ENCODE measurements at places on chromosomes 12 and 14.
A peak's percentile ranks its signal among the peaks of the same experiment; 100 is the strongest.

- no peak for DNase-seq
These were observed 88.4 kb downstream of the TMCC3 start for GRCh38 chr12:94561943-94562411.

- no peak for DNase-seq
These were observed 337.6 kb upstream of the CLEC14A start for GRCh38 chr14:38593476-38593875.

DNA sequence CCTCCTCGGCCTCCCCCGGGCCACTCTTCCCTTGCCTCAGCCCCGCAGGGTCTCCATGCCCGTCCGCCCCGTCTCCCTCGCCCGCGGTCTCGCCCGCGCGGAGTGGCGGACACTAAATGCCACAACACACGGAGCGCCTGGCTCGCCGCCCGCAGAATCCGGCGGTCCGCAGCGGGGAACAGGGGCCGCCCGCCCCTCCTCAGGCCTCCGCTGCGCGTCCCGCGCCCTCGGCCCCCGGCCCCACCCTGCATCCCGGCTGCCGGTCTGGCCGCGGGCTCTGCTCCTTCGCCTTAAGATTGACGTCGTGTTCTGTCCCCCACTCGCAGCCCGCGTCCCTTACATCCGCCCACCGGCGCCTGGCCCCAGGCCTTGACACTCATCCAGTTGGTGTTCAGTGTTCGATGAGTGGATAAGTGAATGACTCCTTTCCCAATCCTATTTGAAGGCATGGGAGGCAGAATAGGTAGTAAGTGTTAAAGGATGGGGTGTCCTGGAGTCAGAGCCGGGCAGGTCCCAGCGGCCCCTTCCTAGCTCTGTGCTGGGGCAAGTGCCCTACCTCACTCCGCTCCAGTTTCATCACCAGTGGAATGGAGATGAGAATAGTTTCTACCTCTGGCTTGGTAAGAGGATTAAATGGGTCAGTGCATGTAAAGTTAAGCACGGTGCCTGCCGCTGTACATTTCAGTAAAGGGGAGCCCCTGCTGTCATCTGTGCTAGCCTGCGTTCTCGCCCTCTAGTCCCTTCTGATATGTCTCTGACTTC lies 622 bp downstream of the TECPR2 start:
- DNase-seq, result peak; percentile 7

DNA sequence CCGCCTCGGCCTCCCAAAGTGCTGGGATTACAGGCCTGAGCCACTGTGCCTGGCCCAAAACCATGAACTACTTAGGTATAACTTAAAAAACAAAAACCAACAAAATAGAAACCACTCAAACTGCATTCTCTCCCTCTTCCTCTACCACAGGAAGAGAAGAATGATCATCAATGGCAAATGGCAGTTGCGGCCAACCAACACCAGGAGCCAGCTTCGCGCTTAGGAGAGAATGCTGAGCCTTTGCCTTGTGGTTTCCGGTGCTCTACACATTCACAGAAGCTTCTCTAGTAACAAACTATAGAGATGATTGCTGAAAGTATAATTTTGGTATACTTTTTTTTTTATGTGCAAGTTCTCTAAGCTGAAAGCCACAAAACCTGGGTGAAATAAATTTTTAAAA lies 17.1 kb downstream of the CATSPERB start:
- DNase-seq, result peak; percentile 29

DNA sequence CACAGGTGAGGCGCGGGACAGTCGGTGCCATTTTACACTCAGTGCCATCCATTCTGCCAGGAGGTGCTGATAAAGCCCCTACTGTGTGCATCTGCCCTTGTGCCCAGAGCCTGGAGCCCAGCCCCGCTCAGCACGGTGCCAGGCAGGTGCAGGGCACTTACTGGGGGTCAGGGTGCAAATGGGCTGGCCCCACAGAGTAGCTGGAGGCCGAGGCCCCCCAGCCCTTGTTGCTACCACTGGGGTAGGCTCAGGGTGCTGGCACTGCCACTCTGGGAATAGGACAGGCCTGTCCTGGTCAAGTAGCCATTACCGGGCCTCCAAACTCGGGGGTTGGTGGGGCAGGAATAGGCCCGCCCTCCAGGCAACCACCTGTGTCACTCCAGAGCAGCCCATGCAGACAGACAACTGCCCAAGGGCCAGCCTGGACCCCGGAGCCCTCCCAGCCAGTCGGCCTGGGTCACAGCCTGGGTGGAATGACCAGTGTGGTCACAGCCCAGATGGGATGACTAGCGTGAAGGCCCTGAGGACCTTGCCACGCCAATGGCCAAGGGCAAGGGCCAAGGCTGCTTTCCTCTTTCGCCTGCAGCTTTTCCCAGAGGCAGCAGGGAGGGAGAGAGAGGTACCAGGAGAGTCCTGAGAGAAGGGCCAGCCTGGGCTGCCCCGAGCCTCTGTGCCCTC lies 3.0 kb downstream of the INF2 start:
- no peak for DNase-seq

DNA sequence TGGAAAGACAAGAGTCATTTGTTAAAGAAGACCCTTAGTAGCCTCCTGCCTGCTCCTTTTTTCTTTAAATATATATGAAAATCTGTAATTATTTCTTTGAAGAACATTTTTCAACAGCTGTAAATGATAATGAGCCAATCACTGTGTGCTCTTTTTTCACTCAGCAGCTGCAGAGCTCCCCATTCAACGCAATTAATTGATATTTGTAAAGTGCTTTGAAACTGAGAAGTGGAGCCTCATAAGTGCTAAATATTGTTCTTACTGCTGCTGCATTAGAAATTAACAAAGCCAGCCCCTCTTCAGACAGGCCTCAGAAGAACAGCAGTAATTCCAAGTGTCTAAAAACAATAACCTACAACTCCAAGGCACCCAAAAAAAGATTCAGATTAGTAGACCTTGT lies 224.3 kb downstream of the GXYLT1 start:
- DNase-seq, result no peak

GRCh38 chr12:107435072-107435471 lies 250.5 kb upstream of the PWP1 start:
- DNase-seq, result no peak

- DNase-seq, result no peak
These were observed 63.6 kb downstream of the CHGA start for GRCh38 chr14:92986254-92987147.

DNA sequence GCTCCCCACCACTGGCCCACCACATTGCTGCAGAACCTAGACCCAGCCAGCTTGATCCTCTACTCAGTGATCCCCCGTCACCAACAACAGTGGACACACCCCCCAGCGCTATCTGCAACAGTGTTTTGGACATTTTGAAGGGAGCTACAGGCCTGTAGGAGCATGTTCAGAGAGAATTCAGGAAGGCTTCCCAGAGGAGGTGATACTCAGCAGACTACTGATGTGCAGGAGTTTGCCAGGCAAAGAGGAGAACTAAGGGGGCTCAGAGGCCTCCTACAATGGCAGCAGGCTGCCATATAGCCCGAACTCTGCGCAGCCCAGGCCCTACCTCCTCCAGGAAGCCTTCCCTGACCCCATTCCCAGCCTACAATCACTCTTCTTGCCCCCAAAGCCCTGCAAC lies 70.0 kb downstream of the SYNE3 start:
- no peak for DNase-seq

GRCh38 chr12:80472236-80472635 lies 28.2 kb downstream of the PTPRQ start:
- DNase-seq, result no peak

- no peak for DNase-seq
These were observed 23.5 kb downstream of the CCDC92 start for GRCh38 chr12:123948796-123949769.

- DNase-seq, result peak; percentile 59
These were observed at the start of gene CDH24 for GRCh38 chr14:23056956-23057756. TSS of gene CDH24 (minus strand) at chr14:23057520. CDS start at chr14:23055733, 1,787 bp downstream.

- DNase-seq, result no peak
These were observed 16.5 kb upstream of the KRT78 start for GRCh38 chr12:52865090-52865944.

DNA sequence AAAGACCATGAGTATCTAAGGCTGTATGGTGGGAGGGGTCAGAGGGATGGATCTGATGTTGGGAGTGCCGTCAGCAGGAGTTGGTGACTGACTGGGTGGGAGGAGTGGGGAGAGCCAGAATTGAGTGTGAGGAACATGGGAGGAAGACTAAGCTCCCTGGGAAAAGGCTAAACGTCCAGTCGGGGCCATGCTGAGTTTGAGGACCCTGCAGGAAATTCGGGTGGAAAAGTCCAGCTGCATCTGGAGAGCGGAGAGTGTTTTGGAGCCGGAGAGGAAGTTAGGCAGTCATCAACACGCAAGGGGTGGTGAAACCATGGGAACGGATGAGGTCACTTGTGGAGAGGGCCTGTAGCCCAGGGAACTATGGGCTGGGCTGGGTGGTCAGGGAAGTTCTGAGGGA lies 60.9 kb downstream of the ELK3 start:
- no peak for DNase-seq

- no peak for DNase-seq
These were observed 22.1 kb downstream of the SERPINA1 start for GRCh38 chr14:94366146-94366915.

GRCh38 chr14:104130974-104131651 lies 7.3 kb upstream of the KIF26A start:
- DNase-seq, result no peak

- DNase-seq, result no peak
These were observed 270.7 kb upstream of the DIO3 start for GRCh38 chr14:101290611-101291010.

DNA sequence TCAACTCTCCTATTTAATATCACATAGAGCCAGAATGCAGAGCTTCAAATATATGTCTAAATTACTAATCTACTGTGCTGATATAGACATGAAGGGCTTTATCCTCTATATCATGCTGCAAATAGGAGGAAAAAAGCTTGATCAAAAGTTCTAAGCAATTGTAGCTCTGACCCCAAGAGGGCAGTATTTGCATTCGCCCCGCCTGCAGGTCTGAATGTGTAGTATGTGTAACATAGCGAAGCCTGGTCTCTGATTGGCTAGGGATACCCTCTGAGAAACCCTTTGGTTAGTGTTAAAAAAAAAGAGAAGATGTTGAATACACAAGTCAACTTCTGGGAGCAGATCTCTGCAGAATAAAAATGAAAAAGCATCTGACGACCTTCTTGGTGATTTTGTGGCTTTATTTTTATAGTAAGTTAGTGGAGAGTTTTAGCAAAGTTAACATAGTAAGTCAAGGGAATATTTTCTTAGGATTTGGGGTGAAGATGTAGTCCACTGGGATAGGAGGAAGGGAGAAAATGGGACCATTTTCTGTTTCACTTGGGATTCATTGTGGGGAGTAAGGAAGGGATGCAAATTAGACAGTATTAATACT lies 151.6 kb upstream of the OR4E1 start:
- DNase-seq, result peak; percentile 47

GRCh38 chr12:101694297-101694848 lies 3.1 kb upstream of the CHPT1 start:
- no peak for DNase-seq

DNA sequence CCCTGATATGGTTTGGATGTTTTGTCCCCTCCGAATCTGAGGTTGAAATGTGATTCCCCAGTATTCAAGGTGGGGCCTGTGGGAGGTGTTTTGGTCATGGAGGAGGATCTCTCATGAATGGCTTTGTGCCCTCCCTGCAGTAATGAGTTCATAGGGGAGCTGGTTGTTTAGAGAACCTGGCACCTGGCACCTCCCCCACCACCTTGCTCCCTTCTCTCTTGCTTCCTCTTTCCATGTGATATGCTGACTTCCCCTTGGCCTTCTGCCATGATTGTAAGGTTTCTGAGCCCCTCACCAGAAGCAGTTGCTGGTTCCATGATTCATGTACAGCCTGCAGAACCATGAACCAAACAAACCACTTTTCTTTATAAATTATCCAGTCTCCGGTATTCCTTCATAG lies 32.6 kb downstream of the CD163L1 start:
- DNase-seq, result no peak

DNA sequence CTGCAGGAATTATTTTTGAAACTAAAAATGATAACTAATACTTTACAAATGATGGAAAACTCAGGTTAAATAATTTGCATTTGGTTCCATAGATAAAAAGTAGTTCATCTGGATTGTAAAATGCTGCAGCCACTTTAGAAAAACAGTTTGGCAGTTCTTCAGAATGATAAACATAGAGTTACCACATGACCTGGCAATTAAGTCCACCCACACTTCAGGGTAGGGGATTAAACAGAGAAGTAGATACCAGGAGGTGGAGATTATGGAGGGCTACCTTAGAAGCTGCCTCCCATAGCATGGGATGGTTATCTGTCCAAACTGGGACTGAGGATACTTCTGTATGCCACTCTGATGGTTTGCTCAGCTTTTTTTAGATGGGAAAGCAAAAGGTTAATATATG lies 22.2 kb downstream of the ARF6 start:
- no peak for DNase-seq

- DNase-seq, result no peak
These were observed 1168.8 kb downstream of the GALC start for GRCh38 chr14:86824167-86824566.

DNA sequence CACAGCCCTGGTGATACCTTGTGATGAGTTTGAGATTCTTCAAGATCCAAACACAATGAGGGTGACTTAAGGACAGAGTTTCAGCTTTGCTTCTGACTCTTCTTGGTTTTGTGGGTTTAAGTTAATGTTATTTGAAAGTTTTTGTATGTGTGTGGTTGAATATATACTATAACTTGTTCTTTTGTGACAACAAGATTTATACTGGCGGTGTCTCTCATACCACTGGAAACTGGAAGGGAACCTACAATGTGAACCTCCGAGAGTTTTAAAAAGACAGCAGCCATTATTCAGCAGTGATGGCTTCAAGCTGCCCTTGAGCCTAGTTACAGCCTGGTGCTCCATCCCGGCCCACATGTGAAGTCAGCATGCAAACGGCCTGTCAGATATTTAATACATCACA lies 87.9 kb upstream of the IGF1 start:
- no peak for DNase-seq

GRCh38 chr12:92297932-92298696 lies 152.5 kb upstream of the BTG1 start:
- peak; percentile 60 for DNase-seq

DNA sequence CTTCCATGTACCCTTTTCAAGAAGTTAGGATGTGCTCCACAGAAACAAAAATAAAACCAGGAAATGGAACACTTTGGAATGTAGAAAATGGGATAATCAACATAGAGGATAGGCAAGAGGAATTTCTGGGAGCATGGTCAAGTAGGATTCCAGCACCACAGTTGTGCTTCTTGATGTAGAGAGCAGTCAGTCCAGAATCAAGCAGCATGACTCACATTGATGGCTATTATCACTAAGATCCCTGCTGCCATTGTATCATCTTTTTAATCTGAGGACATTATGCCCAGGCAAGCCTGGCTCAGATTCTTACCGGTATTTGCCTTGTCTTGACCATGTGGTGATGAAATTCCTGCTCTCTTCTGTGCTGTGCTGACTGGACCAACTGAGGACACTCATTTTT lies 5.7 kb downstream of the ETFRF1 start:
- DNase-seq, result no peak

GRCh38 chr12:129028844-129029243 lies 175.6 kb downstream of the GLT1D1 start:
- DNase-seq, result no peak

Data from CD4-positive, alpha-beta T cell treated with Interleukin-6 at 100 ng/mL for 8 hours (primary cell).